NCI-H1105 (cell line): ENCODE measurements at places on chromosomes 16 and 17.

- no peak for DNase-seq
Observed at GRCh38 chr17:29918922-29919856, 10.8 kb downstream of the SSH2 start.

- no peak for DNase-seq
Observed at GRCh38 chr17:78412403-78412802, 34.0 kb downstream of the PGS1 start.

- DNase-seq = no peak
Observed at GRCh38 chr17:51103451-51103850, 17.2 kb downstream of the SPAG9 start.

- no peak for DNase-seq
Observed at GRCh38 chr17:18257268-18257981, 1.1 kb downstream of the FLII start.

GRCh38 chr17:70869402-70870085, 700.2 kb downstream of the KCNJ2 start:
- peak; percentile 6 for DNase-seq

DNA sequence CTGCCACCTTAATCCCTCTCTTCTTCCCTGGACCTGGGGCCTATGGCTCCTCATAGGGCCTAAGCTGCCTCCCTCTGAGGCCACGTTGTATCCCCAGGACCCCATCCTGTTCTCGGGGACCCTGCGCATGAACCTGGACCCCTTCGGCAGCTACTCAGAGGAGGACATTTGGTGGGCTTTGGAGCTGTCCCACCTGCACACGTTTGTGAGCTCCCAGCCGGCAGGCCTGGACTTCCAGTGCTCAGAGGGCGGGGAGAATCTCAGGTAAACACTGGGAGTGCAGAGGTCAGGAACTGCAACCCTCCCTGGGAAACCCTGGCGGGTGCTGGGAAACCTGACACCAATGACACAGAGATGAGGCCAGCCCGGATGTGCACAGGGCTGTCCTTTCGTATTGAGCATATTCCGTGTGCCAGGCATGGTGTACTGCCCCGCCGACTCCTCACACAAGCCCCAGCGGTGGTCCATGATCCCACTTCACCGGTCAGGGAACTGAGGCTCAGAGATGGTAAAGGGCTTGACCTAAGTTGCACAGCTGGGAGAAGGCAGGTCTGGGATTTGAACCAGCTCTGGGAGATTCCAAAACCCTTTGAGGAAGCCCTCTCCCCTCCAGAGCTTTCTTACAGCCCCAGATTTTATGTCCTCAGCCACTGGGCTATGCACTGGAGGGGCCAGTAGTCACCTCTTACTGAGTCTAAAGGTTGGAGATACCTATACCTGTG, 22.9 kb downstream of the ANKRD40 start:
- no peak for DNase-seq

DNA sequence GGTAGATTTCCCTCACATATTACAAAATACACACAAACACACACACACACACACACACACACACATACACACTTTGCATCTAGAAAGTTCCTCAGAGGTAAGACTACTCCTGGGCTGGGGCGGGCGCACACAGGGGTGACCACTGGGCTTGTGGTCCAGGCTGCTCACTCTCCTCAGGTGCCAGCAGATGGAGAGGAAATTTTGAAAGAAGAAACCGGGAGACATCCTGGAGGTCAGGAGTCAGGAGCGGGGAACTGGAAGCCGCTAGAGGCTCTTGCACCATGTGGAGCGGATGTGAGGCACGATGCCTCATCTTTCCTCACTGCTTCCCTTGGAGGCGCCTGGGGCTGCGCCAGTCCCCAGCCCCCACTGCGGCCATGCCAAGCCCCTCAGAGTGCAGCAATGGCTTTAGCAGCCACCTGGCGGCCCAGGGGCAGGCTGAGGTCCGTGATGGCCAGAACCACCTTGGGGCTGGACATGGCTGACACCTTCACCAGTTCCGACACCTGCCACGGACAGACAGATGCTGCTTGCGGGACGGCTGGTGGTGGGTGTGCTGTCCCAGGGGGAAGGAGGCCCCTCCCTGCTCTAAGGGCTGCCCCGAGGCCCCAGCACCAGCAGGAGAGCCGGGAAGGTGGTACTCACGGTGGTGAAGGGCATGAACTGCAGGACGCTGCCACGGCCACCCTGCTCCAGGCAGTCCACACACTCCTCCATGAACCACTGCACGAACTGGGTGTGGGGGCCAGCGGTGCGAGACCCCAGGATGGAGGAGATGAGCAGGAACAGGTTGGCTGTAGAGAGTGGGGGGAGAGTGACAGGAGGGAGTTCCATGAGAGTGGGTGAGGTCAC, 4.1 kb downstream of the CSF3 start:
- no peak for DNase-seq

- DNase-seq = no peak
Observed at GRCh38 chr16:2237493-2238149, 1.4 kb downstream of the DNASE1L2 start.

GRCh38 chr17:80260791-80261158, at the start of gene RNF213:
Gene RNF213, plus strand, starts transcription at chr17:80260852. Its CDS starts 2,830 bp downstream, at chr17:80263682.
- peak; percentile 12 for DNase-seq

GRCh38 chr17:73156887-73157520, 7.8 kb upstream of the SSTR2 start:
- no peak for DNase-seq

GRCh38 chr17:41518789-41519449, at the start of gene KRT15:
Gene KRT15, minus strand, starts transcription at chr17:41518890. Its CDS starts 63 bp downstream, at chr17:41518827.
- DNase-seq = peak; percentile 43

- no peak for DNase-seq
Observed at GRCh38 chr17:56771975-56772374, 61.7 kb downstream of the C17orf67 start.

GRCh38 chr16:28494121-28494851, at the start of gene APOBR:
Gene APOBR, plus strand, starts transcription at chr16:28494643. Its CDS starts 39 bp downstream, at chr16:28494682.
- no peak for DNase-seq

GRCh38 chr17:39104657-39105056, 46.8 kb downstream of the PLXDC1 start:
- no peak for DNase-seq

DNA sequence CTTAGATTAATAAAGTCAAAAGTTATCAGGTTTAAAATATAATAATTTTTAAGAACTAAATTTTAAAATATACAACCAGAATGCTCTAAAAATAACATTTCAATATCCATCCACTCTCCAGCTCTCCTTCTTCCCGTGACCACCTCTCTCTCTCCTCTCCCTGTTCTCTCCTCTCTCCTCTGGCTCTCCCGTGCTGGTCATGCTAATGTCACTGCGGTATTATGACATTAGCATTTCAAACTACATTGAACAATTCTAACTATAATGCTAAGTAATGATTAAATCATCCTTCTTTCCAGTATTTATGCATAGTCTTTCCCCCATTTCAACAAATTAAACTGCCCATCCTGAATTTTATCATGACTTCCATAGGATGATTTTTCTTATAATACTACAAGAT, 154.7 kb downstream of the CEP112 start:
- DNase-seq = no peak

GRCh38 chr16:58127634-58128033, 1.5 kb downstream of the CFAP20 start:
- DNase-seq = no peak

- DNase-seq = no peak
Observed at GRCh38 chr17:81807839-81808238, 3.9 kb downstream of the GCGR start.

- DNase-seq = no peak
Observed at GRCh38 chr17:49130891-49131290, 1.7 kb upstream of the B4GALNT2 start.

- no peak for DNase-seq
Observed at GRCh38 chr17:41733348-41734138, 900 bp downstream of the HAP1 start.

DNA sequence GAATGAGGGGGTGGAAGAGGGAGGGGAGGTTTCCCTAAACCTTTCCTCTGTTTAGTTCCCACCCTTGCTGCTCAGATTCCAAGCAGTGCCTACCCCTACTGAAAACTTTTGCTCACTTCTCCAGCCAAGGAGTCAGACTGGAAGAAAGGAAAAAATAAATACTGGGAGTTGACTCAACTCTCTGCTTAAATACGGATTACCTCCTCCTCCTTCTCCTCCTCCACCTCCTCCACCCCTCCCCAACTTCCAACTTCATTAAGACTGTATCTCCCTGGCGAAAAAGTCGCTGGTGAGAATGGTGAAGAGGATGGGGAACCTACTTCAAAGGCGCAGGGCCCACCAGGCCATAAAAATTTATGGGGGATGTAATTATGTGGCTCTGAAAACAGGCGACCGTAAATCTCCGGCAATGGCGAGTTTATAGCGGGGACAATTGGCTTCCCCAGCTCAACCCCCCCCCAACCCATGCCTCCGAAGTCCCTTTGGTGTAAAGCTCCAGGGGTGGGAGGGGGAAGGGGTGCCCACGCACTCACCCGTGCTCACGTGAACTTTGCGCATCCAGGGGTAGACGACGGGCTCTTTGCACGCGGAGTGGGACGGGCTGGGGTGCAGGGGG, 712 bp downstream of the HOXB4 start:
- DNase-seq = peak; percentile 19

- DNase-seq = no peak
Observed at GRCh38 chr17:2385240-2386210, 15.3 kb downstream of the MNT start.

DNA sequence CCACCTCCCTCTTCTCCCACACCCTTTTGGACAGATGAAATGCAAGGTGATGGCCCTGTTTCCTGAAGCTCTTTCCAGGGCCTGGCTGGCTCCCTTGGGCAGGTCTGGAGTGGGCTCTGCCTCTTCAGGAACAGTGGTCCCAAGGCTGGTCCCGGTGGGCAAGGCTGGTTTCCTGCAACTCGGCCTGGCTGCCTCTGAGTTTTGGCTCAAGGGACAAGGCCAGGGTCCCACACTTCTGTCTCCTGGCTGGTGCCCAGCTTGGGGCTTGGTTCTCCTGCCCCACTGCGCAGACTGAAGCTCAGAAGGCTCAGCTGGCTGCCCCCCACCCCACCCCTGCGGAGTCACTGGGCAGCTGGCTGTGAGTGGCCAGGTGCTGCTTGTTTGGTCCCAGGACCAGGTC, 3.8 kb upstream of the ACTG1 start:
- no peak for DNase-seq

DNA sequence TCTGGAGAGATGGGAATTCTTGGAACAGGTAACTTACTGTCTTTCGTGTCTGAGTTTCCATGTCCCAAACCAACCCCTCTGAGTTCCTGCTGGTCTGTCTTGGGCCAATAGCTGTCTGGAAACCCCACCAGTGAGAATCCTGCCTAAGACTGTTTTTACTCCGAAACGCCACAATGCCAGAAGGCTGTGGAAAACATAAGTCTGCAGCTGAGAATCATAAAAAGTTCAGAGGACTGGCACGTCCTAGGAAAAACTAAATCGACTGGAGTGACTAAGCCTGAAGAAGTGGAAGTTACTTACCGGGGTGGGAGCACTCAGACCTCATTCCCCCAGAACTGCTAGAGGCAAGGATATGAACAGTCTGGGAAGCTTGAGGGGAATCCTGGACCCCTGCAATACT, 13.3 kb downstream of the LRRC75A start:
- DNase-seq = no peak

GRCh38 chr16:57679767-57680482, 11.8 kb downstream of the ADGRG3 start:
- no peak for DNase-seq

DNA sequence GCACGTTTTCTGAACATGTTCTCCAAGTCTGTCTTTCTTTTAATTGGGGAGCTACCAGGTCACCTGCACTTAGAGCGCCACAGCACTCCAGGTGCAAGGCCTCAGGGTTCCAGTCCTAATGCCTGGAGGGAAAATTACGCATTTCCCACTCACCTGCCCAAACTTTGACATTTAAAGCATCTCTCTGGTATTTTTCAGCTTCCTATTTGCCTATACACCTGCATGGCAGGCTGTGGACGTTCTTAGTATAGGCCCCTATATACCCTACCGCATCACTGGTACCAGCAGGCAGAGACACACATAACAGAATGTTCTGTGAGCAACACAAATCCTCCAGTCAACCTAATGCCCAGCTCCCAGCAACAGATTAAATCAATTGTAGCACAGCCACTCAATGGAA, 213.3 kb downstream of the MRTFB start:
- no peak for DNase-seq

DNA sequence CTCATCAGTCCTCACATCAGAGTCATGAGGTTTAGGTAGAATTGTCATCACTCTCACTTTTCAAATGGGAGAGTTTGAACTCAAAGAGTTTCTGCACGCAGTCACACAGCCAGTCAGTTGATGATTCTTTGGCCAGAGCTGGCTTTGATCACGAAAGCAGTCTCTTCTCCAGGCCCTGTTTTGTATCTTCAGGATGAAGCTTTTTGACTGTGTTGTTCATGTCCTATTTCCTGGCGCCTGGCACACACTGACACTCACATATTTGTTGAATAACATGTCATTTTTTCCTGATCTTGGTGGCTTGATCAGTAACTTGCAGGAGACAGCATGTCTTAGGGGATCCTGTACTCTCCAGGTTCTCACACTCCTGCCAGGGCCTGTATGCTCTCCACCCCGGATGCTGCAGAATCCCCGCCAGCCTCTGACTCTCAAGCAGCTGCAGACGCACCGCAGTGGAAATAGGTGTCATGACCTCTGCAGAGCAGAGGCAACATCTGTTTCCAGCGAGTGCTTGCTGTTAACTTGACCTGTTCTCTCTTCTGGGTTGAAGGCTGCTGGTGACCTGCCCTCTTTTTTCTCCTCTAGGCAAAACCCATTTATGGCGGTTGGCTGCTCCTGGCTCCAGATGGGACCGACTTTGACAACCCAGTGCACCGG, 33.0 kb downstream of the MPRIP start:
- no peak for DNase-seq

DNA sequence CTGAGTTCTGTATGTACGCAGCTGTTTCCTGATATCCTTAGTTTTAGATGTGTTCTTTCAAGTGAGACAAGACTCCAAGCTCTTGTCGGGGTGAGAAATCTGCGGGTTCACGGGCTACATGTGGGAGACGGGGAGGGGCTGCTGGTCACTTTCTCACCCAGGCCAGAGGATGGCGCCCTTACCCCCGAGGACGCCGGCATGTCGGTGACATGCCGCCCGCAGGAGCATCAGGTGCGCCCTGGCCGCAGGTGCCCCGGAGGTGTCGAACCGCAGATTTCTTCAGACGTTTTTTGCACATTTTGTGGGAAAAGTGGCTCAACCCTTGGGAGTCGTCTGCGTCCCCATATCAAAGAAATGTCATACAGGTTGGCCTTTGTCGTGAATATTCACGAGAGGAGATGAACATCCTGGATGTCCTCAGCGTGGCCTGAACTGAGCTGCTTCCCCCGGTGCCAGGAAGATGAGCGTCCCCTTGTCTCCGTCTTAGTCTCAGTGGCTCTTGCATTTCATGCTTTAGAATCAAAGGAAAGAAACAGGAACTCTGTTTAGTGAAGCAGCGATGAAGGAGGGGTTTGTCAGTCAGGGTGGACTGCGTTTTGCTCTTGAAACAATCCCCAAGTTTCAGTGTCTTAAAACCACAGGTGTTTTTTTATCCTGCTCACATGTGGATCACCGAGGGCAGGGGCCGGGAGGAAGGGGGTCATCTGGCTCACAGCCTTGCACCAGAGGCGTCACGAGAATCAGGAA, 75.4 kb upstream of the ZNF750 start:
- no peak for DNase-seq

DNA sequence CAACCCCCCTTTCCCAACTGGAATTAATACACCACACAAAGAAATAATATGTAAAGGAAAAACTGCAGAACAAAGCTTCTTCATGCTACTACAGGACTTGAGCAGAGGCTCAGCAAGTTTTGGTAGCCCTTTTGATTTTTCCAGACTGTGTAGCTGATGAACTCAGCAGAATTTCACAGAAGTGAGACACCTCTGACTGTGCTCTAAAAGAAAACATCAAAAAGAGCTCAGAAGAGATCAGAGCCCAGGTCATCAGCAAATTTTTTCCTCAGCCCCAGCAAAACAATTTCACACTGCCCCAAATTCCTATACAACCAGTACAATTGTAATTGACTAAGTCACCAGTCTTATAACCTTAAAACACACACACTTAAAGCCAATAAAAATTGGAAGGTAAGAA, 38.0 kb downstream of the TTC19 start:
- no peak for DNase-seq
